ENCODE measurements at places on chromosomes 5 and 9.

DNA sequence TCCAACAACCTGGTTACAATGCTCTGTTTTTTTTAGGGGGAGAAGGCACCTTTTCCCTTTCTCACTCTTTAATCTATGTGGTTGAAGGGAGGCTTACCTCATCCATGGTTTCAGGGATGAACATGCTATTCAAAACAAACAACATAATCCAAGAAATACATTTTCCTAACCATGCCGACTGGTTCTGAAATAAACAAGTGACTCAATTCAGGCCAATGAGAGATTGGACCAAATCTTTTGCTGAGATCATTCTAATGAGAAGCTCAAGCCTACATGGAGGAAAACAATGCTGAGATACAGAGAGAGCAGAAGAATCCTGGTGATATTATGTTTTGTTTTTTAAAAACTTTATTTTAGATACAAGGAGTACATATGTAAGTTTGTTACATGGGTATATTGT lies 46.8 kb upstream of the ELL2 start:
- DNase-seq: no peak

DNA sequence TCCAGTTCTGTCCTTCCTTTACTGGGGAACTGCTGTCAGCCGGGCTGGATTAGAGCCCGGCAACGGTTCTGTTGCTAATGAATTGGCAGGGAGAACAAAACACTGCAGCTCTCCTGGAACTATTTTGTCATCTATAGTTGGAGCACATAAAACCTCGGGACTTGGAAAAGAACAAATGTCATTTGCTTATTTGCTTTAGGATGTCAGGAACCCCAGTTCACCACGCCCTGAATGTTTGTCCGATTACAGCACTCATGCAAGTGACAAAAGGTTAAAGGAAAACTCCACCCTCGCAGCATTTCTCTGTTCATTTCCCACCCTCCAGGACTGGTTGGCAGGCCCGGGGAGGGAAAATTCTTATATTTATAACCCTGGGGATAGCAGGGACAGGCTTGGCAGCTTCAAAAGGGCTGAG lies 66.4 kb upstream of the PLPP1 start:
- no peak for DNase-seq

DNA sequence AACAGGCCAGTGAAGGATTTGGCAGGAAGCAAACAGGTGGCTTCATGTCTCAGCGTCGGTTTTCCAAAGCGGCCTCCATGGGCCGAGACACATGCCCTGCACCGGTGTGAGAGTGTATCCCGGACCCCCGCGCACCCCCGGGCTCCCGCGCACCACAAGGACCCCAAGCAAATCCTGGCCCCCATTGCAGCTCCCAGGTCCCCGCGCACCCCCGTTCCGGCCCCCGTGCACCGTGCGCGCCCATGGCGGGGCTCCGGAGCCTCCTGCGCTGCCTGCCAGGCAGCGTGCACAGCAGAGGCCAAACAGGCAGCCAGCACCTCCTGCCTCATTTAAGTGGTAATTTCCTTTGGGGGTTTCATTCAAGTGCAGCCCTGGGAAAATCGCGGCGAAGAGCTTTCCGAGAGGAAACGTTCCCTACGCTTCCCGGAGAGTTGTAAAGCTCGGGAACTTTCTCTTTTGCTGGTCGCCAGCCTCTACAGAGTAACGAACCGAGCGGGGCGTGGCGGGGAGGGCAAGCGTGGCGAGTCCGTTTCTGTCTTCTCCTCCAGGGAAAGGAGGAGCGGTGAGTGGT lies 145.5 kb upstream of the SLC24A2 start:
- DNase-seq: no peak

DNA sequence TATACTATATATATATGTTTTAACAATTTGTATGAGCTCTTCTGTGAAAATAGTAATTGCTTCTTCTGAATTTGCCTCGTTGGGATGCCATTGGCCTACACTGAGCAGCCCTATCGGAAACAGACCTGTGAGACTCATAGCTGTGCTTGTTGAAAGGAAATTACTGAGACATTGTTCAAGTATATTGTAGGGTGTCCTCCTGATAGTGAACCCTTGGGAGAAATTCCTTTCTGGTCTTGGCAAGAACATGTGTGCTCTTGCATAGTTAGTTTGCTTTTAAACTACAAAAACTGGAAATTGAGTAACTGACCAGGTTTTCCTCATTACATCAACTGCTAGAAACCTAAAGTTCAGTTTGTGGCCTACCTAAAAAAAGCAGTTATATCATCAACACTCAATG lies 160.9 kb downstream of the LURAP1L start:
- no peak for DNase-seq

- DNase-seq: no peak
These were observed 417.7 kb downstream of the TAF11L14 start for GRCh38 chr5:18051953-18052352.

- no peak for DNase-seq
These were observed 131.5 kb downstream of the ZSWIM6 start for GRCh38 chr5:61463596-61463995.

DNA sequence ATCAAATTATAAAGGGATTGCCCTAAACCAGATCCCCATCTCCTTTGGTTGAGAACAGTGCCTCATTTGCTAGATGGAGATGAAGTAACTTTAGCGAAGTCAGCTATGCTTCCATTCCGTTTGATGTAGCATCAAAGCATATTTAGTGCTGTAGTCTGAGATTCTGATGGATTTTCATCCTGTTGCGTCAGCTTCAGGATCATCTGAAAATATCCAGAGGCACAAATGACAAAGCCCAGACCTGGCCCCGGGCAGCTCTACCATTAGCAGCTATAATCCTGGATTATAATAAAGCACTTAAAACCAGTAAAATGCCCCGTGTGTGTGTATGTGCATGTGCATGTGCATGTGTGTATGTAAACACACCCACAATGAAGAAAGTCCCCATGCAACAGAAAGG lies 44.7 kb downstream of the ERAP1 start:
- no peak for DNase-seq

- DNase-seq: peak; percentile 16
These were observed 72.6 kb downstream of the PIK3R1 start for GRCh38 chr5:68287976-68288706.

- DNase-seq: no peak
These were observed 2.2 kb upstream of the DTWD2 start for GRCh38 chr5:118990582-118990981.

DNA sequence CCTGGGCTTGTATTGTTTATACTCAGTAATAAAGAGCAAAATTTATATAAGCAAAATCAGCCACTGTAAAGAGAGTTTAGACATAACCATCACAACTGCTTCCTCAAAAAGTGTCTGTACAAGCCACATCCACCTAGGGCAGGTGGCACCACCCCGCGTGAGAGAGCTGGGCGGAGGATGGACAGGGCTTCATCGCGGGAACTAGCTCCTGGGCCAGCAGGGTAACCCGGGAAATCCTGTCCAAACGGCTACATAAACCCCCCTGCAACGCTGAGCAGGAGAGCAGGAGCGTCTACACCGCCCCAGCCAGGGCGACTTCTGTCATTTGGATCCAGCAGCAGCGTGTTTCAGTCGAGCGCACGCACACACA lies 1.3 kb downstream of the SLC6A3 start:
- DNase-seq: no peak

- DNase-seq: no peak
These were observed 1.3 kb downstream of the SCGB3A1 start for GRCh38 chr5:180589771-180590542.

- no peak for DNase-seq
These were observed 45.6 kb downstream of the CNTRL start for GRCh38 chr9:121120386-121120785.

DNA sequence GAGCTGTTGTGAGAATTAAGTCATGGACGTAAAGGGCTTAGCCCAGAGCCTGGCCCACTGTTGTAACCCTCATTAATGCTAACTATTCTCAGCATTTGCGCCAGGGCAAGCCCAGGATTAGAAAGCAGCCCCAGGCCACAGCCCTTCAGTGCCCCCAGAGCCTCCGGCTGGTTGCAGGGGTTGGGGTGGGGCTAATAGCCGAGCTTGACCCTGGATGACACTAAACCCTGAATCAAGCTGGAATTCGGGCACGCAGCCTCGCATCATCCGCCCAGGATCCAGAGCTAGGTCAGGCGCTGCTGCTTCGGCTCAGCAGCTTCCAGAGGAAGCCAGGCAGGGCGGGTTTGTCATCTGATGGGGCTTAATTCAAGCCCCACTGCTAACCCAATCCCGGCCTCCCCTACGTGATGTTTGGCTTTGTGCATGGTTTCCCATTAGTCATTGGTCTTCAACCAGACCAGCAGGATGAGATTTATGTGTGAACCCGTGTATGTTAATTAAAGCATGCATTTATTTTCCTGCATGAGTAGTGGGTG lies 1.2 kb upstream of the MEGF9 start:
- DNase-seq: no peak

DNA sequence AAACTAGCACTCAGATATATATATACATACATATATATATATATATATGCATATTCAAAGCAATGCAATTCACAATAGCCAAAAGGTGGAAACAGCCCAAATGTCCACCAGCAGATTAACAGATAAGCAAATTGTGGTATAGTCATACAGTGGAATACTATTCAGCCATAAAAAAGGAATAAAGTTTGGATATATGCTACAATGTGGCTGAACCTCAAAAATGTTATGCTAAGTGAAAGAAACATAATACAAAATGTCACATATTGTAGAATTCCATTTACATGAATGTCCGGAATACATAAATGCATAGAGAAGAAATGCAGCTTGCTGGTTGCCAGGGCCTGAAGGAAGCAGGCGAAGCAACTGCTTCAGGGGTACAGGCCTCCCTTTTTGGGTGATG lies 143.4 kb downstream of the ATPSCKMT start:
- no peak for DNase-seq

GRCh38 chr5:58284886-58285285 lies 175.0 kb downstream of the PLK2 start:
- no peak for DNase-seq

DNA sequence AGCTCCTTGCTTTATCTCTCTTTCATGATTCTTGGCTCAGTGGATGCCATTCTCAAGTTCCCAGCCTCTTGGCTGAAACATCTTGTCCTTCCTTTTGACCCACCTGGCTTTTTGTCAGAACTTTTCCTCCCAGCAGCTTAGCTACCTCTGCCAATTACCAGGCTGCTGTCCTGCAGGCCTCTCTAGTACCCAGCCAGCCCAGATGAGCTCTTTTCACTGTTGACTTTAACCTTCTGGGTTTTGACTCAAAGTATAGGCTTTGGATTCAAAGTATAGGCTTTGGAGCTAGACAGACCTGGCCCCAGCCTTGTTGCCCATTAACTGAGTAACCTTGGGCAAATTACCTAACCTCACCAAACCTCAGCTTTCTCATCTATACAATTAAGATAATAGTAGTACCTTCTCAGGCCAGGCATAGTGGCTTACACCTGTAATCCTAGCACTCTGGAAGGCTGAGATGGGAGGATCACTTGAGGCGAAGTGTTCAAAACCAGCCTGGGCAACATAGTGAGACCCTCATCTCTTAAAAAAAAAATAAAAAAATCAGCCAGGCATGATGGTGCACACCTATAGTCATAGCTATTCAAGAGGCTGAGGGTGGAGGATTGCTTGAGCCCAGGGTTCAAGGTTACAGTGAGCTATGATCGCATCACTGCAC lies 6.6 kb upstream of the TMEFF1 start:
- DNase-seq: no peak

DNA sequence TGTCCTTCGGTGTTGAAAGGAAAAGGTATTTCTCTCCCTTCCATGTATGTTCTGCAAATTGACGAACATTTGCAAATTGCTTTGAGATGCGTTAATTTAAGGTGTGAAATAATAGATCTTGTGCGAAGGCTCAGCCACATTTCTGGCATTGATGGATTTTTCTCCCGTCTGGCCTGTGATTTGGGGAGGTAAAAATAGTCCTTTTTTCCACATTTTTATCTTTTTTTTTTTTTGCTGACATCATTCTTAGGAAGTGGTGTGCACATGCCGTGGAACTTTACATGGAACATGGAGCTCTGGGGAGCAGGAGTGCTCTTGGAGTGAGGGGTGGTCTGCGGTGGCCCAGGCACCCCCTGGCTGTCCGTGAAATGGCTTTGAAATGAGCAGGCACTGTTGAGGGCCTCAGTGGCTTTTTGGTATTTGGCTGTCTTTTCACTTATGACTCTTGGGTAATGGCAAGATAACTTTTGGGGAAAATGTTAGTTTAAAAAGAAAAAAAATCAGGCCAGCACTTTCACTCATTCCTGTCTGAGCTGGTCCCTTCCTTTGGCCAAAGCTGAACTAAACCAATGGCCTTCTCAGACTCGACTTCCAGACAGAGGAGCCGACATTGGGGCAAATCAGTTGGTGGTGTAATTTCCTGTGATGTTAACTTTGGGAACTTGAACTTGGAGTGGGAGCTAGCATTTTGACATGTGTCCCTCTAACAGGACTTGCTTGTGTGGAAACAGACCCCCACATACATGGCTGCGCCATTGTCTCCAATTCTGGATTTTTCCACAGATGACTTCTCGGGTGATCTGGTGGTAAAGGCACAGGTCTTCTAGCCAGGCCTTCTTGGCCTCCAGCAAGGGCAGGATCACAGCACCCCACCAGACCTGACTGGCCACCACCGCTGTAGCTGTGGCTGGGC lies 4.2 kb downstream of the NEK6 start:
- no peak for DNase-seq

DNA sequence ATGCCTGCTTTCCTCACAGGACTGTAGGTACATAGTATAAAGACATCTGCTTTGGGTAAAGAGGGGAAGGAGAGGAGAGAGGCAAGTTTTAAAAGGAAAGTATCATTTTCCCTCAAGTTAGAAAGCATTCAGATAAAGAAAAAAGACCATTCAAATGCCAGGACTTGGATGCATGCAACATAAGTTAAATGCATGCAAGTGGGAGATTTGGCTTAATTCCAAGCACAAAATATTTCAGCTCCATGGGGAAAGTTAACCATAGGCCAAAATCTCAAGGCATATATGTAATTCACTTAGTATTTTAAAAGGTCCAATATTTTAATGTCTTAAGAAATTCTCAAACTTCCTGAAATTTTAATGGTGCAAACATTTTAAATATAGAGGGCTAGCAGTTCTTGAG lies 36.4 kb downstream of the POU5F2 start:
- DNase-seq: no peak

DNA sequence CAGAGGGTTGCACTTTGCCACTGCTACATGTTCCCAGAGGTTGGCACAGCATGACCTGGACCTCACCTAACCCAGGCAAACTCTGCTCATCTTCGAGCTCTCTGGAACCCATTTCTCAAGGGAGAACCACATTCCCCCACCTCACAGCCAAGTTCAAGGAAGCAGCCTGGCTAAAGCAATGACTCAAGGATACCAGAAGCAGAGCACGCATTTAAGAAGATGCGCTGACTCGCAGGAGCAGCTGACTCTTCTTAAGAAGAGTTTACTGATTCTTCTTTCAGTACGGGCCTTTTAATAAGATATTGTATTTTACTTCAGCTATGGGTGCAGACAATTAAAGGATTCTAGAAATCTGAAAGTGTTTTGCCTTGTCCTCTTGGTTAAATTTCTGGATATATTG lies 4.1 kb upstream of the SEMA5A start:
- DNase-seq: no peak

GRCh38 chr5:174119468-174119881 lies 74.0 kb downstream of the NSG2 start:
- DNase-seq: no peak

- no peak for DNase-seq
These were observed 48.5 kb downstream of the PLGRKT start for GRCh38 chr9:5389109-5389732.

- no peak for DNase-seq
These were observed 39.4 kb upstream of the RPL26L1 start for GRCh38 chr5:172919525-172920446.

GRCh38 chr5:149421372-149421685 lies 42.2 kb upstream of the IL17B start:
- no peak for DNase-seq

GRCh38 chr5:158644301-158644700 lies 455.4 kb downstream of the EBF1 start:
- DNase-seq: no peak

Measured in stimulated activated CD8-positive, alpha-beta memory T cell treated with anti-CD3 and anti-CD28 coated beads, Interleukin-4, amount 100 ng/mL, for 24 hours (primary cell).